Stimulated activated CD4-positive, alpha-beta T cell treated with anti-CD3 and anti-CD28 coated beads, Interleukin-12 subunit alpha, Interleukin-12 subunit beta, amount 100 ng/mL, for 24 hours (primary cell): ENCODE measurements at places on chromosomes 7 and 10.

DNA sequence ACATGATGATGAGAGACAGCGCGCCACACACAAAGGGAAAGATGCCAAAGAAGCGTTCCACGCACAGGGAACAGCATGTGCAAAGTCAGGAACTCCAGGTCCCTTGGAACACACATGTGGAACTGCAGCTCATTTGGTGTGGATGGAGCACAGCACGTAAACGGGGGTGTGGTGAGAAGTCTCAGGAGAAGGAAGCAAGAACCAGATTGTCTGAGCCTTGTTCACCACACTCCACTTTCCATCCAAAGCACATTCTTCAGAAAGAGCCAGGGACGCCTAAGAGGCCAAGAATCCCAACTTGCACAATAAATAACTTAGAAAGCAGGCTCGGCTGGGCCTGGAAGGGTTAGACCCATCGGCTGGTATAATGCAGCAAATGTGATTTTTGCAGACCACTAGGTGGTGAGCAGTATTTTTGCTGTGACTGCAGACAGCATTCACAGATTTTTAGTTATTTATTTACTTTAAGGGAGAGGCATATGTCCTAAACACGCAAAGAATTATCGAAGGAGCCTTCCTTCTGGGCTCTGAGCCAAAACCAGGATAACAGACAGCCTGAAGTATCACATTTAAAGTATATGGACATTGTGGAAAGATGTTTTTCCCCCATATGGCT lies 27.9 kb upstream of the ASCC1 start:
- no peak for DNase-seq

- no peak for DNase-seq
These were observed 13.8 kb downstream of the LRRN3 start for GRCh38 chr7:111104710-111105109.

DNA sequence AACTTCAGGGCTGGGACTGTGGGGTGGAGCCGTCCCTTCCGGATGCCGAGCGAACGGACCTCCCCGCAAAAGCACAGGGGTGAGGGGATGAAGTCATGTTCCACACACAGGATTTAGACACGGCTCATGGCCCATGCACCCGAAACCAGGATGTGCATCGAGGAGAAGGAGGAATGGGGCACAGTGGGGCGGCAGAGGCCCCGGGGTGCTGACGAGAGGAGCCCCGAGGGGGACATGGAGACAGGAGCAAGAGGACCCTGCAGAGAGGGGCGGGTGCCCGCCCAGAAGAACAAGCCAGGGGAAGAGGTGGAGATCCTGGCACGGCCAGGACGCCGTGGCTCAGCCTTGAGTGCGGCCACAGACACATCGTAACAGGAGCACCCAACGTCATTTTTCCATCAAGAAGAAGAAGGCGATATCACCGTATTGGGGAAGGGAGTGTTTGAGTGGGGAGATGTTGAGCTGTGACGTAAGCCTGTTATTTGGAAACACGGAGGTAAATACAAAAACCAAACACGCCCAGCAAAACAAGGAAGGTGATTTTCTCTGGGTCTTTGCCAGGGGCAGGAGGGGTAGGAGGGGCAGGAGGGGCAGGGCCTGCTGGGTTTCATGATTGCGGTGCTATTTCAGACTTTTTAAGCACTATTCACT lies 25.3 kb upstream of the FOXL3 start:
- no peak for DNase-seq

GRCh38 chr10:120998782-120999285 lies 147.7 kb downstream of the WDR11 start:
- no peak for DNase-seq

DNA sequence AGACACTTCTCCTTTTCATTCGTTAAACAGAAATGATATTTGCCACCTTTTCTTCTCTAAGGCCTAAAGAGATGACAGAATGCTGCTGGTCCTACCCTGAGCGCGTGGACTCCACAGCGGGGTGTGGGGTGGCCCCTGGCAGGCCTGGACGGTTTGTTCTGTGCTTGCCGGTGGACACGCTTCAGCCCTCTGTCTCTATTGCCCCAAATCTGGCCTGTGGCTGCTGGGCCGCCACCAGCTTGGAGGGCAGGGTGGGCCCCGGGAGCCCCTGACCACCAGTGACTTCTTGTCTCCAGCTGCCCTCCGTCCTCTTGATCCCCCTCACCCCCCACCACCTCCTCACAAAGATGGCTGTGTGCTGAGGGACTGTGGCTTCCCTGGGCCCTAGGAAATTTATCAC lies 5.7 kb downstream of the CHST3 start:
- no peak for DNase-seq

DNA sequence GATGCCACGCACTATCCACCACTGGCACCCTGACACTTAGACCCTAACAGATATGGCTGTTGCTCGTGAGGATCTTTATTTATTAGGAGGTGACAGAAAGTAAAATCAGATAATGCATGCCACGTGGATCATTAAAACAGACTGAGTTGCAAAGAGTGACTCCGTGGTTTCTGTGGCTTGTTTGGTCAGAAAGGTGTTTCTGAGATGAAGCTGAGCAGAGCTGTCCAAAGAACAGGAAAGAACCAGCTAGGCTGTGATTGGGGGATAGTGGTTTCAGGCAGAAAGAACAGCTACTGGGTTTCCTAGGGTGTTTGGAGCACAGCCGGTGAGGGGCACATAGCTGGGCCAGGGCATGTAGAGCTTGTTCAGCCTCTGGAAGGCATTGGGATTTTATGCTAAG lies 34.4 kb downstream of the CSGALNACT2 start:
- no peak for DNase-seq

GRCh38 chr10:91198781-91199180 lies 21.7 kb upstream of the PCGF5 start:
- no peak for DNase-seq

DNA sequence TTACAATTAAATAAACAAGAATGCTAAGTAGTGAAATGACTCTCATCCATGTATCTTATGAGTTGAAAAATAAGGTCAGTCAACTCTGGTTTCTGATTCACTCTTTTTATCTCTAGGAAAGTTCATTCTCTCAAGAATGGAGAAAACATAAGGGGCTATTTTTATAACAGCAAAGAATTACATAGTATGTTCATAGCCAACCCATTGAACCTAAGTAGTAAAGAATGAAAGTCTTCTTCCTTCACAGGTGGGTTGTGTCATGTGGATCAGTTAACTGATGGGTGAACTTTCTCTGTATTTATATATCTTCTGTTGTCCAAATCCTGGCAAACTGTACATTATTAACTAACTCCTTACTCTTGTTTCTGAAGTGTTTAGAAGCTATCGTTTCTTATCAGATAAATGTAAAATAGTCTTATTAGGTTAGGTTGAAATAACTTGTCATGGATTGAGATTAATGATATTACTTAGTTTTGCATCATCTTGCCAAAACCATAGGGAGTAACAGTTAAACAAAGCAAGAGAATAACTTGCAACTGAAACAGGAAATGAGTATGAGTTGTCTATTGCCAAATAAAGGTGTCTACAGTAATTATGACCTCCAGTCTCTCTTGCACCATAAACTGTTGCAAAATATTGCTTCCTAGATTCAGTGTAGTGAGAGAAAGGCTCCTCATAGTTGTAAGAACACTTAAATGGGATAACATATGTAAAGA lies 86.8 kb downstream of the ANKRD7 start:
- DNase-seq: no peak
